COR-L47 (cell line): ENCODE measurements at places on chromosomes 4 and X.

- no peak for DNase-seq
Observed at GRCh38 chrX:14939644-14940043, 66.4 kb downstream of the MOSPD2 start.

DNA sequence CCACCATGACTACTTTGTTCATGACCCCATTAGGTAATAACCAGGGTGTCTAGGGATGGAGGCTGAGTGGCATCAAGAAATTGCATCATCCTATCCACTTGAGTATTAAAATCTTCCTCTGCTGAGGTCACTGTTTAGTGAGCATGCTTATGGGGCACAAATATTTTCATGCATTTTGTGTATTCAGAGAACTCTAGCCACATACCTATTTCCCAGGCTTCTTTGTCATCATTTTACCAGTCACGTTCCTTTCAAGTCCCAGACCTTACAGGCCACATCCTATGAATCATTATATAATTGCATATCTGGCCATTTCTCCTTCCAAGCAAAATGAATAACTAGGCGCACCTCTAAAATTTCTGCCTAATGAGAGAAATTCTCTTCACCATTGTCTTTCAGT lies 1882.9 kb upstream of the AGA start:
- DNase-seq = no peak

DNA sequence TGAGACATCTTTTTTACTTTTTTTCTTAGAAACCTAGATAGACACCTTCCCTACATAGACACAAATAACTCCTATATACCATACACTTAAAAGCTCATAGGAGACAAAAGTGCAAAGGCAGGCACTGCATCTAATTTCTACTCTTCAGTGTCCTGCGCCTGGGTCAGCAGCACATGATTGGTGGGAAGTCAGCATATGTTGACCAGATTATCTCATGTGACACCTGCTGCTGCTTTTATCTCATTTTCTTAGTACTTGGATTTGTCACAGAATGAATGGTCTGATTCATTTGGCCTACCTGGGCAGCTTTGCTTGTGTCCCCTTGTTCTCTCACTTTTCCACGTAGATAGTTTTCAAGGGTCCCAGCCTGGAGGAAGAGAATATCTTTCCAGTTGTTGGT lies 24.9 kb upstream of the LNX1 start:
- DNase-seq = no peak

DNA sequence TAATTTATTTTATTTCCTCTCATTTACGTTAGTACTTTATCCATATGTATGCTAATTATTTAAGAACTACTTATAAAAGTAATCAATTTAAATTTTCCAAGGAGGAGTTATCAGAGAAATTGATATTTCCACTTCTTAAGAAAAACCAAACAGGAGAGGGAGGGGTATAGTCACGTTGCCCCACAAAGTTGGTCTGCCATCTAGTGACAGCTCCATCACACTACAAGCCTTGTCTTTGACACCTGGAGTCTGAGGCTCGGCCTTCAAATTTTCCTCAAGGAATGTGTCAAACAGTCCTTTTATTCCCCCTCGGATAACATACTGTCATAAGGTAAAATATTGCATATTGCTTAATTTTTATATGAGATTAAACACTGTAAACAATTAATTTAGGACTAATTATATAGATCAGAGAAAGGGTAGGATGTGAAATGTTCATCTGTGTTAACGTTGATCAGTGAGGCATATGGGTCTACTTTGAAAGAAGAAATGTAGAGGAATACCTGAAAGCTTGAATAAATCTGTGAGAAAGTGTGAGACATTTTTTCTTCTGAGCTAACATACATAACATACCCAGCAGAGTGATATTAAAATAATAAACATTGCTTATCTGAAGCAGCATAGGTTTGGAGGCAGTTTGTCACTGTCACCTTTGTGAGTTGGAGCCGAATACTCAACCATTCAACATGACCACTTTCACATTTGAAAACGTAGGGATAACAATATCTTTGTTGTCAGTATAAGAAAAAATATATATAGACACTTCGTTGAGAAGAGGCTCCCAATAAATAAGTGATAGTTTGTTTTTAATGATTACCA lies 114.4 kb downstream of the GLRA3 start:
- DNase-seq = peak; percentile 7

DNA sequence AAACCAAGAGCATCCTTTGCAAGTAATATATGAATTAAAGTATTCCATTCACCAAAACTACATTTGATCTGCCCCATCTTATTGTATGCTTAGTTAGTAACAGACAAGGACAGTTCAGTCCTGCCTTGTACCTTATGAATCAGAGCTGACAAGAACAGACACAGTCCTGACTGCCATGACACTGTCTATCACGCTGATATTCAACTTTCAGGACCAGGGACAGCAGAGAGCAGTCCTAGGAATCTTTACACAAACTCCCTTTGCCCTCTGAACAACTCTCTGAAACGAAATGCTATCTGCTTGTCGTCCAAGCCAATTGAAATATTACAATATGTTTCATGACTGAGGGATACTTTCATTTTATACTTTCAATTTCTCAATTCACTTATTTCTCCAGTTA lies 268.6 kb upstream of the VCX start:
- DNase-seq = no peak
